ENCODE measurements at places on chromosomes 3 and 15.

GRCh38 chr3:183710231-183710630, 12.6 kb downstream of the YEATS2 start:
- DNase-seq = no peak

DNA sequence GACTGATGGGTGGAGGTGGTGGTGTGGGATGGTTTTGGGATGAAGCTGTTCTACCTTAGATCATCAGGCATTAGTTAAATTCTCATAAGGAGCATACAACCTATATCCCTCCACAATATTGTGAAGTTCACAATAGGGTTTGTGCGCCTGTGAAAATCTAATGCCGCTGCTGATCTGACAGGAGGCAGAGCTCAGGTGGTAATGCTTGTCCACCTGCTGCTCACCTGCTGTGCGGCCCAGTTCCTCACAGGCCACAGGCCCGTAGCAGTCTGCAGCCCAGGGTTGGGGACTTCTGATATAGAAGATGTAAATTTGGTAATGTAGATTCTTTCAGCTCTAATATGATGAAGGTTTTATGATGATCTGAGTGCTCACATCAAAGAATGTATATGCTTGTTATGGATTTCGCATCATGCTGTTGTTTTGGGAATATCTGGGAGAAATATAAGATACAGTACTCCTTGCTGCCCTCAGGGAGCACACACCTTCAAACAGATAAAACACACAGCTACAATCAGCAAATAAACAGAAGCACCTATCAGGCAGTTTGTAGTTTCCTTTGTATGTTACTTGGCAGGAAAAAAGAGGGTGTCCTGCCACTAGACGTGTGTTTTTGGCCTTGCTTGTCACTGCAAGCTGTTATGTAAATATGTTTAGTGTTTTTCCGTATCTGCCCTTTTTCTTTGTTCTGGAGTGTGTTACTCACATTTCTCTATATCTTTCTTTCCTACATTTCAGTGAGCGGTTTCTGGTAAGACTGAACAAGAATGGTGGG, 239.1 kb upstream of the MANF start:
- DNase-seq = no peak

DNA sequence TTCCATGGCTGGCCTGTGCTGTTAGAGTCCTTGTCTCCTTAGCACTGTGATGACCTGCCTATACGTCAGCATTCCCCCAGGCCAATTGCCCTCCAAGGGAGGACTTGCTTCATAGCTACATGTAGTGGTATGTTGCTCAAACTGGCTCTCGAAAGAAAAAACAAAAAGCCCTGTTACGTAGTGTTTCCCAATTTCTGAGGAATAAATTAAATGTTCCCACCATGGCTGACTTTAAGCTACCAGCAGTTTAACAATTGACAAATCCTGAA, 54.6 kb downstream of the WNT7A start:
- DNase-seq = no peak

DNA sequence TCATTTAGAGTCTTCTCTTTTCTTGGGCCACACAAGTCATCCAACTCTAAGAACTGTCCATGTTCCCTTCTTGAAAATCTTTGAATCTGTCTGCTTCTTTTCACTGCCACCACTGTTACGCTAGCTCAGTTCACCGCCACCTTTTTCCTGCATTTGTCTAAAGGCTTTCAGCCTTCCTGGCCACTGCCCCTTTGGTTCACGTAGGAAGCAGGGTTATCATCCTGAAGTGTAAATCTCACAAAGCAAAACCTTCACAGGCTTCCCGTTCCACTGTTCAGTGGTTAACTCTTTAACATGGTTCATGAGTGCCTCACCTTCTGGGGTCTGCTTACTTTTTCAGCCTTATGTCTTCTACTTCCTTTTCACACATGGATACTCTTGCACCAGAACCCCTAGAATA, 26.3 kb upstream of the CCDC39 start:
- DNase-seq = no peak

DNA sequence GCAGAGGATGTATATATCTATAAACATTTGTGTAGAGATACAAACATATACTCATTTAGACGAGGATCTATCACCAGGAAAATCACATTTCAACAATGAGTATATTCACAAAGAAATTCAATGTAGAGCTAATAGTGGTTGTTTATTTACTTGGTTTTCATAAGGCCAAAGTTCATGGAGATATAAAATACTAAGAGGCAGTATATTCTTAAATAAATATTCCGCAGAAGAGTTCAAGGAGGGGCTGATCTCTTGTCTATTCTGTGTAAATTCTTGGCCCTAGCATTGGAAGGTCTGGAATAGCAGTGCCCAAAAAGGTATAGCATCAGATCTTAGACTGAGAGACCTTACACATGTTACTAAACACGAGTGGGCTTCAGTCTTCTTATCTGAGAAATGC, 122.1 kb downstream of the EDEM1 start:
- no peak for DNase-seq

- DNase-seq = no peak
Measured at GRCh38 chr3:148078658-148079057, 619.0 kb upstream of the AGTR1 start.

DNA sequence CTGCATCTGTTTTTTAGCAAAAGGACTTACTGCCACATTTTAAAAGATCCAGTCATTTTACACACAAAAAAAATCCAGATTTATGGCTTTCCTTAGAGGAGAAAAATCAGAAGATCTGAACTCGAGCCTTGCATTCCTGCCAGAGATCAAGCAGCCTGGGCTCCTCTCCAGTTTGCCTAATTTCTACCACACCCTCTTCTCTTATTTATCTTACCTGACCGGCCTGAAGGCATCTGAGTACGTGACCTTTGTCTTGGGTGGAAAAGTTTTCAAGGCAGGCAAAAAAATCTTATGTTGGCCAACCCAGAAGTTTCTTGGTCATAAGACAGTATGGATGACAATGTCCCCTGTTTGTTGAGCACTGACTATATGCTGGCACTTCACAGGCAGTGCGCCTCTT, 60.3 kb downstream of the CHRD start:
- DNase-seq = no peak

- DNase-seq = no peak
Measured at GRCh38 chr3:44987332-44987731, 11.3 kb downstream of the EXOSC7 start.

GRCh38 chr3:31433679-31433992, 99.1 kb upstream of the STT3B start:
- DNase-seq = no peak

GRCh38 chr3:169699536-169700050, 36.1 kb upstream of the MECOM start:
- no peak for DNase-seq

GRCh38 chr3:17372362-17373210, 369.8 kb downstream of the TBC1D5 start:
- DNase-seq = no peak

DNA sequence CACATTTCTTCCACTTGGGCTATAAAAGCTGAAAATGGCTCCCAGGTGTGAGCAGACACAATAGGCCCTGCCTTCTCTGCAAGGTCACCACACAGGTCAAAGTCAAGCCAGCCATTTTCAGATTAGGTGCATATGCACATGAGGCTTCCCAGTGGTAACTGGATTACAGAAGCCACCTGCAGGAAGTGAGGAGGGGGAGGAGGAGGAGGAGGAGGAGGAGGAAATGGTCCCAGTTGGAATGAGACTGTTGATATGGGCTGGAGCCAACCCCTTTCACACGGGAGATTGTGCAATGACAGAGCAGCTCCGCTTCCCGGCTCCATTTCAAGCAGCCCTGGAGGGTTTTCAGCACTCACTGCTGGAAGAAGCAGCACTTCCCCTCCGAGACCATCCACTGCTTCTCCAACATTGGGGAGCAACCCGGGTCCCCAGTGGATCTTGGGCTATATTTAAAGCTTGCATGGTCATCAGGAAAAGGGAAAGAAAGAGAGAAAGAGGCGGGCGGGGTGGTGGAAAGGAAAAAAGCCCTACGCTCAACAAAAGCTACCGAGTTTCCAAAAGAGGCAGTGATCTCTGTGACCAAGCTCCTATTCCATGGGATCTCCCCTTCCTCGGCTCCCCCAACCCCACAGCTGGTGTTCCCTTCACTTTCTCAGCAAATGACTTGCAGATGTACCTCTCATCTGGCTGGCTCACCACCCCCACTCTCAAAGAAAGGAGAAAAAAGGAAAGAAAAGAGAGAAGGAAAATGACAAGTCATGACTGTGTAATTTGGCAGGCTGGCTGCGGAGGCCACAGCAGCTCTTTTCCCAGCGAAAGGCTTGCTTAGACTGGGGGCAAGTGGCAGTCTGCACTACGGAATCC, 58.3 kb downstream of the LRIG1 start:
- DNase-seq = no peak

DNA sequence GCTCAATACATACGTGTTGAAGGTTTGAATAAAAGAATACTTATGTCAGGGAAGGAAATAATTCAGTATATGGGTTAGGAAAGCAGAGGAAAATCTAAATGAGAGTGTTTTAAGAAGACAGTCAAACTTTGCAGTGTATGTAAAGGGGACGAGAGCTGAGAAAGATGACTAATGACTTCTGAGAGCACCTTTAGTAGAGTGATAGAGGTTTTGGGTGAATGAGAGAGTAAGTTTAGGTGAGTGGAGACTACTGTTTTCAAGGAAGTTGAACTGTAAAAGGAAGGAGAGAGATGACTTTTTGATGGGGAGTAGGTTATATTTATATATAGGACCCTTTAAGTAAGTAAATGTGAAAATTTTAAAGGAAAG, 9.4 kb downstream of the TBC1D23 start:
- DNase-seq = no peak

DNA sequence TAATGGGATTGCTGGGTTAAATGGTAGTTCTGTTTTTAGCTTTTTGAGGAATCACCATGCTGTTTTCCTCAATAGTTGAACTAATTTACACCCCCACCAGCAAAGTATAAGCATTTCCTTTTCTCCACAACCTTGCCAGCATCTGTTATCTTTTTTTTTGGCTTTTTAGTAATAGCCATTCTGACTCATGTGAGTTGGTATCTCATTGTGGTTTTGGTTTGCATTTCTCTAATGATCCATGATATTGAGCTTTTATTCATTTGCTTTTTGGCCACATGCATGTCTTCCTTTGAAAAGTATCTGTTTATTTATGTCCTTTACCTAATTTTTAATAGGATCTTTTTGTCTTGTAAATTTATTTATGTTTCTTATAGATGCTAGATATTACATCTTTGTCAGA, 288.2 kb downstream of the EPHA6 start:
- DNase-seq = no peak

DNA sequence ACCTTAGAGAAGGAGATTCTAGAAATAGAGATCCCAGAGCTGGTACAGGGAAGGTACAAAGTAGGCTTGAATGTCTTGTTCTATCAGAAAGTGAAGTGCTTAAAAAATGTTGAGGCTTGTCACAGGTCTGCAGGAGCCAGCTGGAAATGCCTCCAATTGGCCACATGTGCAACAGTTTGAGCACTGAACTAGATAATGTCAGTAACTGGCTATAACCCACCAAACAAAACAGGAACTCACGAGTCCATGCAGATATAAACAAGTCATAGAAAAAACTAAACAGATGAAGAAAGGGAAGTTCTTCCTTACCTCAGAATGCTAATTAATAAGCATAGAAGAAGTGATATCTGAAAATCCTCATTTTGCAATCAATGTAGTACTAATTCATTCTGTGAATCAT, 11.9 kb upstream of the TF start:
- DNase-seq = no peak

- DNase-seq = no peak
Measured at GRCh38 chr15:61879219-61879618, 181.0 kb downstream of the VPS13C start.

DNA sequence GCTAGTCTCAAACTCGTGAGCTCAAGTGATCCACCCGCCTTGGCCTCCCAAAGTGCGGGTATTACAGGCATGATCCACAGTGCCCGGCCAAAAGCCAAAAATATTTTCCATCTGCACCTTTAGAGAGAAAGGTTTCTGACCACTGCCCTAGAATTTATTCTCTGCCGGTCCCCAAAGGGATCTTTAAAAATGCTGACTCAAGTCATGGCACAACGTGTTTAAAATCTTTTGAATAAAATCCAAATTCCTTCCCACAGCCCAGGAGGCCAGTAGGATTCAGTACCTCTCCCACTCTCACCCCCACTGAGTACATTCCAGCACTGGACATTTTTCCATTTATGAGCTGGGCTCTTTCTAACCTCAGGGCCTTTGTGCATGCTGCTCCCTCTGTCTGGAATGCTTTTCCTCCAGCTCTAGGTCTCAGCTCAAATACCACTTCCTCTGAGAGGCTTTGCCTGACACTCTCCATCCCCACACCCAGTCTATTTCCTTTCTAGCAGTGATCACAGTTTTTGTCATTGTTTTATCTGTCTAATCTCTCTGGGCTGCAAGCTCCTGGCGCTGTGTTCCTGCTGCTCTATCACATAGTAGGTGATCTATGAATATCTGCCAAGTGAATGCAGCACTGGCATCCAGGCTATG, 502.9 kb downstream of the SHQ1 start:
- DNase-seq = no peak

- DNase-seq = no peak
Measured at GRCh38 chr3:16907243-16907642, 22.5 kb downstream of the PLCL2 start.

DNA sequence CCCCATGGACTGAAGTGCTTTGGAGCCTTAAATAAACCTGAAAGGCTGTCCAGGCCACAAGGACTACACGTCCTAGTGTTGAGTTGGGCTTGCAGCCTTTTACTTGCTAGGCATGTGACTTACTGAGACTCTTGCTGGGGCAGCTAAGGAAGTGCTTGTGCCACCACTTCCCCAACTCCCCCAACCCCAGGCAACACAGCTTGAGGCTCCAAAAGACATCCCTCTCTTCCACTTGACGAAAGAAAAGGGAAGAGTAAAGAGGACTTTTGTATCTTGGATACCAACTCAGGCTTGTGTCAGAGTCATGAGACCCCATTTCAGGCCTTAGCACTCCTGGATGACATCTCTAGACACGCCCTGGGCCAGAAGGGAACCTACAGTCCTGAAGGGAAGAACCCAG, 109.8 kb downstream of the XRN1 start:
- DNase-seq = no peak

DNA sequence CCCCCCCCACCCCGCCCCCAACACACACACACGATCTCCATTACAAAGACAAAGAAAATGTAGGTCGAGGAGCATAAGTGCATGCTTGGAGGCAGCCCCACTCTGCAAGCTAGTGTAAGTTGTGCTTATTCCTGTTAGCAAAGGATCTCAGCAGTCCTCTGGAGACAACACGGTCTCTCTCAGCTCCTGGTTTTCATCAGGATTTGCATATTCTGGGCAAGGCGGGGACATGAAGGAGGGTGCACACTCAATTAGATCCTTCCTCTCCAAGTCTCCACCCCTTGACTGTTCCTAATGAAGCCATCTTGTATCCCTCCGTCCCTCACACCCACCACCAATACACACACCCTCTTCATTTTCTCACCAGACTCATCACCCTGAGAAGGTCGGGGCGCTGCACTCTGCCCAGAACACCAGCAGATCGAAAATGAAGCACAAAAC, 63.8 kb downstream of the MRPL46 start:
- no peak for DNase-seq
